ENCODE measurements at places on chromosomes 2 and 18. TPM values are rescaled to one million over a fixed set of nuclear protein-coding genes. Genes with fewer than 3 reads are reported as not detected.

- DNase-seq, result no peak
Observed at GRCh38 chr18:8825273-8825672, 119.9 kb downstream of the MTCL1 start.

DNA sequence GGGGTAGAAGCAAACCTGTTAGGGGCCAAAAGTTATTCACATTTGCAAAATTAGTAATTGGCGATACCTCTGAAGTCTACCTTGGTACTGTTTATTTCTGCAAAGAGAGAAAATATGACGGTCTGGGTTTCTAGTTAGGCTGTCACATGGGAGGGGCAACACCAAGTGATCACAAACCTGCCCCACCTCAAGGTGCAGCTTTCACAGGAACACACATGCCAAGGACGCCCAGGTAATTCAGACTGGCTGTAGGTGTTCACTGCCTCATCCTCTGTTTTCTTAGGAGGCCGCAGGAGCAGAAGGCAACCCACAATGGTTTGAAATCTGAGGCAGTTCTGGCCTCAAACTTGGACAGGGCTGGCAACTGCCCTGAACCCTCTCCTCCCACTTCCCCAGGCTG is 56.2 kb downstream of the STPG4 start:
- DNase-seq, result no peak

GRCh38 chr18:46485675-46486194 is 171.3 kb downstream of the LOXHD1 start:
- no peak for DNase-seq

GRCh38 chr2:8125741-8126711 is 555.8 kb upstream of the ID2 start:
- DNase-seq, result no peak

DNA sequence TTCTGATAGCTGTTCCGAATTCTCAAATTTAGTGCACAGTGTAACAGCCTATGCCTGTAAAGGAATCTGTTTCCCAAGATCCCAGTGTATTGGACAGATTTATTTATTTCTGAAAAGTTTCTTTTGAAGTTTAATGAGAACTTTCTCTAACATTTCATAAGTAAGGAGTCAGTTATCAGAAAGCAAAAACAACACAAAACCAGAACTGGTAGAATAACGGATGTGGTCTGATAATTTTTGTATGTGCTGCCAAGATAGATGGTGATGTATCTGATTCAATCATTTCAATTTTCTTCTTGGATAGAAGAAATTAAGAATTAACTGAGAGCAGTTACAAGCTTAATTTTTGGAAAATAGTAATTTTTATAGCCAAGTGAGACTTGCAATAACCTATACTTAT is 374.3 kb downstream of the SOCS6 start:
- no peak for DNase-seq

GRCh38 chr18:75113455-75113854 is 95.5 kb downstream of the PTGR3 start:
- DNase-seq, result no peak

GRCh38 chr18:31206787-31207381 is 44.2 kb upstream of the DSC1 start:
- no peak for DNase-seq

- DNase-seq, result peak; percentile 92
Observed at GRCh38 chr2:60819155-60819862, 62.1 kb upstream of the REL start.

GRCh38 chr2:177545143-177545542 is 152.6 kb downstream of the AGPS start:
- DNase-seq, result no peak

GRCh38 chr2:45643543-45644542 is 7.6 kb upstream of the PRKCE start:
- peak; percentile 76 for DNase-seq

DNA sequence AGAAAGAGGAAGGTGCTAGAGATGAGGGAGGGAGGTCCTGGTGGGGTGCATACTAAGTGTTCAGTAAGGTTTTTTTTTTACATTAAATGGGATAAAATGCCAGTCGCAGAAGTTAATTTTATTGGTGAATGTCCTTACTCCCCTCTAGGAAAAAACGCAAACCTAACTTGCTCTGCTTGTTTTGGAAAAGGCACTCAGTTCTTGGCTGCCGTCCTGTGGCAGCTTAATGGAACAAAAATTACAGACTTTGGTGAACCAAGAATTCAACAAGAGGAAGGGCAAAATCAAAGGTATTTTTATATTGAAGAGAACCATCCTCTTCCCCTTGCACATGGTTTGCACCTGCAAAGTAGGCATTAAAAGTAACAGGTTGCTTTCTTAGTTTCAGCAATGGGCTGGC is 12.7 kb upstream of the IL18R1 start:
- no peak for DNase-seq

NT5C1B gene
- not detected for total RNA-seq

CCDC85A gene
- total RNA-seq, result not detected

- no peak for DNase-seq
Observed at GRCh38 chr18:24727685-24728084, 267.2 kb downstream of the HRH4 start.

BIN1 gene
- total RNA-seq, result 58.2 TPM

DNA sequence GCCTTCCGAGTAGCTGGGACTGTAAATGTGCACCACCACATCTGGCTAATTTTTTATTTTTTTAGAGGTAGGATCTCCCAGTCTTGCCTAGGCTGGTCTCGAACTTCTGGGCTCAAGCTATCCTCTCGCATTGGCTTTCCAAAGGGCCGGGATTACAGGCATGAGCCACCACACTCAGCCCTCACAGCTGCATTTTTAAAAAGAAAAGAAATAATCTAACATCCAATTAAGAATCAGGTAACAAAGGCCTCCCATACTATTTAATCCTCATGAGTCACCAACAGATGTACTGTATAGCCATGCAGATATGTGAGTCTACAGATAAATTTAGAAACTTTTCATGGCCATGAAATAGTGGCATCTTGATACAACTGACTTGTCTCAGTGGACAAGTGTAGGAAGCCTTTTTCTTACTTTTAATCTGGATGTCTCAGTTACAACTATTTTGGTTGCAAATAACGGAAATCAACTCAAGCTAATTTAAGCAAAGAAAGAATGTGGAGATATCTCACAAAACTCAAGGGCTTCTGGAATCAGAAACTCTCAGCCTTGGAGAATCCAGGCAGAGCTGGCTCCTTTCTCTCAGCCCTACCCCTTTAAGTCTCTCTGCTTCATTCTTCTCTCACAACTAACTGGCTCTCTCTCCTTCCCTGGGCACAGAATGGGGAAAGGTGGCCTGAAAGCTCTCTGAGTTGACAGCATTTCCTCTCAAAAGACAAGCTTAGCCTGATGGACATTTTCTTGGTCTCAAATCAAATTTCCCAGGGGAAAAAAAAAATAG is 12.8 kb upstream of the PPM1B start:
- no peak for DNase-seq

PCGF1 gene
- 26.0 TPM for total RNA-seq

CTIF gene
- 5.8 TPM for total RNA-seq

INSIG2 gene
- 40.2 TPM for total RNA-seq

DNA sequence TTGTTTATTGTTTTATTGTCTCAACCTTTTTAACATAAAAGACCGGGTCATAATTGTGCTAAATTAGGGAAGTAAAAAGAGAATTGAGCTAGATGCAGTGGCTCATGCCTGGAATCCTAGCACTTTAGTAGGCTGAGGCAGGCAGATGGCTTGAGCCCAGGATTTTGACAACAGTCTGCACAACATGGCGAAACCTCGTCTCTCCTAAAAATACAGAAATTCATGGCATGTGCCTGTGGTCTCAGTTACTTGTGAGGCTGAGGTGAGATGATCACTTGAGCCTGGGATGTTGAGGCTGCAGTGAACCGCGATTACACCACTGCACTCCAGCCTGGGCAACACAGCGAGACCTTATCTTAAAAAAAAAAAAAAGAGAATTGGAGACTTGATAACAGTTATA is 104.2 kb upstream of the TTC27 start:
- DNase-seq, result no peak

BMP10 gene
- total RNA-seq, result not detected

- no peak for DNase-seq
Observed at GRCh38 chr18:72895548-72895947, 27.8 kb upstream of the NETO1 start.

GRCh38 chr18:11495441-11495840 is 114.0 kb upstream of the SLC35G4 start:
- no peak for DNase-seq

DNA sequence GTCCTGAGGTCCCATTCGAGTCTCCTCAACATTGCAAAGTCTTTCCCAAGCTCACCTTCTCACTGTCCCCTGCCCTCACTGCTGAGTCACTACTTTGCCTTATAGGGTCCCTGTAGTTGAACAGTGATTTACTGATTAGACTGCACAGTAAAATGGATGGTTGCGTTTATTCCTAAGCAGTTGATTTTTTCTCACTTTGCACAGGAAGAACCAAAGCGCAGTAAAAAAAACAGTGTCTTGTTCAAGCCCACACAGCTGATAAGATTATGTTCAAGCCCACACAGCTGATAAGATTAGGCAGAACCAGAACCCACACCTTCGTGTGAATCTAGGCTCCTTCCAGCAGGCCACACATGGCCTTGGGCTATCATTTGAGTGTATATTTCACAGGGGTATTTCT is 215.3 kb upstream of the COPS8 start:
- no peak for DNase-seq

GRCh38 chr2:19687017-19687659 is 214.6 kb downstream of the TTC32 start:
- DNase-seq, result no peak

GRCh38 chr18:65601775-65602174 is 149.0 kb upstream of the CDH7 start:
- no peak for DNase-seq

GRCh38 chr2:176280156-176280555 is 10.9 kb downstream of the MTX2 start:
- DNase-seq, result no peak

DNA sequence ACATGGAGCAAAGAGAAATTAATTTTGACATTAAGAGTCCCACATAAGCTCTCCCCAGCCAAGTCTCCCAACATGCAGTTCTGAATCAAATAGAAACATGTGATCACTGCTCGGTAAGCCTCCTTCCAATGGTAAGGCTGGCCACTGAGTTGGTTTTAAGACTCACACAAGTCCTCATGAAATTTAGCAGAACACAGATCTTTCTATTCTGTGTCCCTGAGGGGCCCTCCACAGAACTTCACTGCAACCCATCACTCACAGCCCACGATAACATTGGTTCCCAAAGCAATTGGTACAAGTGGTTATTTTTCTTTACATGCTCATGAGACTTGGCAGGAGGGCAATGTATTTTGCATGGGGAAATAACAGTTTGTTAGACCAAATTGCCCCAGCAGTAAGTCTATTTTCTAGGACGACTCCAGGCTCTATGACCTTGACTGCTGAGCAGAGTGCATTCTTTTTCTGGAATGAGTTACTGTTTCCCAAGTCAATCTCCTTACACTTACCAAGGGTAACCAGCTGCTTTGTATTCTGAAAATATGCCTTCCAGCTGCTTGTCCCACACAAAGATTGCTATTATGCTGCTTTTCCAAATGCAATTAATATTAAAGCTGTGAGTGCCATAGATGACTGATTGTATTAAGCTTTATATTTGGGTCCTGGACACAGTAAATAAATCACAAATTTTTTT is 142.3 kb upstream of the TANK start:
- no peak for DNase-seq

DNA sequence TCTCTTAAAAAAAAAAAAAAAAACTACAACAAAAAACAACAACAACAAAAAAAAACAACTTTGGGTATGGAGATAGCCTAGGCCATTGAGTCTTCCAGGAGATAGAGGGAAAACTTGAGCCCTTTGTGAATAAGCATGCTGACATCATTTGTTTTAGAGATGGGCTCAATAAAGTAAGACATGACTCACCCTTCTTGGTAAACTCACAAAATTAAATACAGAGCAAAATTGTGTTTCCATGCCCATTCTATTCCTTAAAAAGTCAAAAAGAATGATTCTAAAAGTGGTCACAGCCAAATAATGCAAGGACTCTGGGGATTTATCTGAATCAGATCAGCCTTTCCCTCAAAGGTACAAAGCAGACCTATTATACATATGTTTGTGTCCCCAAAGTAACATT is 117.4 kb downstream of the ETAA1 start:
- no peak for DNase-seq

GRCh38 chr2:117470311-117471095 is 344.0 kb upstream of the DDX18 start:
- peak; percentile 13 for DNase-seq

ADAM23 gene
- total RNA-seq, result 2.3 TPM

GRCh38 chr2:157925071-157925470 is 48.9 kb upstream of the ACVR1 start:
- no peak for DNase-seq

DNA sequence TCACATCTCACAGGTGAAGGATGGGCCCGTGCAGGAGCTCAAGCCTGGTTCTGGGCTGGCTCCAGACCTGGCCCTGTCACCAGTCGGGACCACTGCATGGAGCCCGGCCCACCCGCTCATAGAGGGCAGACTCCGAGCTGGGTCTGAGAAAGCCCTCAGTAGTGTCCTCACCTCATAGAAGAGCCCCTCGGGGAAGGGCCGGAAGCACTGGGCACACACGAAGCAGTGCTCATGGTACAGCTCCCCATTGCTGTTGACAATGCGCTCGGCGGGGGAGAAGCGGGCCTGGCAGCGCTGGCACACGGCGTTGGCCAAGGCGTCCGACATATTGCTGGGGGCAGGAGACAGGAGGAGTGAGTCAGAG is 11.3 kb downstream of the GPR17 start:
- no peak for DNase-seq

DNA sequence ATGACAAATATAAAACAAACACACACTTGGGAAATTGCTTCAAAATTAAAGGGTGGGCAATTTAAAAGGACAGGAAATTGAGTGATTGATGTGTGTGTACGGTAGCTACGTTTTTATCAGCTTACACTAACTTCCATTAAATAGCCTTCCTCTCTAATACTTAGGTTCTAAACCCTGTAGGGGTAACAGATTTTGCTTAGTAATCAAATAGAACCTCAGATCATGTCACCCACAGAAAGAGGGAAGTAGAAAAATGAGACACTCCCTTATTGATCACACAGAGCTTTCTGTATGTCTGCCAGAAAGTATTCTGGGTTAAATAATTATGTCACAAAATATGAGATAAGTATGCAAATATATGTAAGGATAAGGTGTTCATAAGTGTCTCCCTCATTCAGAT is 93.3 kb downstream of the ICA1L start:
- no peak for DNase-seq

NYAP2 gene
- total RNA-seq, result not detected

HS1BP3 gene
- total RNA-seq, result 10.4 TPM

- no peak for DNase-seq
Observed at GRCh38 chr2:207458582-207458981, 71.2 kb upstream of the CREB1 start.

PAX3 gene
- not detected for total RNA-seq

- no peak for DNase-seq
Observed at GRCh38 chr2:156505696-156506095, 69.5 kb downstream of the GPD2 start.

GRCh38 chr18:58539659-58540380 is 89.1 kb downstream of the ALPK2 start:
- no peak for DNase-seq

- no peak for DNase-seq
Observed at GRCh38 chr2:211396815-211397214, 840.4 kb downstream of the CPS1 start.

Data from activated CD4-positive, alpha-beta memory T cell treated with anti-CD3 and anti-CD28 coated beads for 36 hours (primary cell).